ENCODE measurements at places on chromosomes 16 and 17. TPM values are rescaled to one million over a fixed set of nuclear protein-coding genes. Genes with fewer than 3 reads are reported as not detected.

DNA sequence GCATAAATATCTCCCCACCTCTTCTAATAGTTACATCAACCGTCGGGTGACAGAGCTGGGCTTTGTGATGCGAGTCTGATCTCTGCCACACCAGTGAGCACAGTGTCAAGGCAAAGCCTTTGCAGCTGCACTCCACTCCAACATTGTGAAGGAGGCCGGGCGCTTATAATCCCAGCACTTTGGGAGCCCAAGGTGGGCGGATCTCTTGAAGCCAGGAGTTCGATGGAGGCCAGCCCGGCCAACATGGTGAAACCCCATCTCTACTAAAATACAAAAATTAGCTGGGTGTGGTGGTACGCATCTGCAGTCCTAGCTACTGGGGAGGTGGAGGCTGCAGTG, 18.9 kb downstream of the CYB5D2 start:
- no peak for DNase-seq
- no peak overlapping the region for H3K4me3 ChIP-seq
- H3K4me1 ChIP-seq, result peaks cover 9% of the 10 kb centered on the region
- H3K27me3 ChIP-seq, result no peaks in the 10 kb centered on the region
- no peak overlapping the region for H3K27ac ChIP-seq

DNA sequence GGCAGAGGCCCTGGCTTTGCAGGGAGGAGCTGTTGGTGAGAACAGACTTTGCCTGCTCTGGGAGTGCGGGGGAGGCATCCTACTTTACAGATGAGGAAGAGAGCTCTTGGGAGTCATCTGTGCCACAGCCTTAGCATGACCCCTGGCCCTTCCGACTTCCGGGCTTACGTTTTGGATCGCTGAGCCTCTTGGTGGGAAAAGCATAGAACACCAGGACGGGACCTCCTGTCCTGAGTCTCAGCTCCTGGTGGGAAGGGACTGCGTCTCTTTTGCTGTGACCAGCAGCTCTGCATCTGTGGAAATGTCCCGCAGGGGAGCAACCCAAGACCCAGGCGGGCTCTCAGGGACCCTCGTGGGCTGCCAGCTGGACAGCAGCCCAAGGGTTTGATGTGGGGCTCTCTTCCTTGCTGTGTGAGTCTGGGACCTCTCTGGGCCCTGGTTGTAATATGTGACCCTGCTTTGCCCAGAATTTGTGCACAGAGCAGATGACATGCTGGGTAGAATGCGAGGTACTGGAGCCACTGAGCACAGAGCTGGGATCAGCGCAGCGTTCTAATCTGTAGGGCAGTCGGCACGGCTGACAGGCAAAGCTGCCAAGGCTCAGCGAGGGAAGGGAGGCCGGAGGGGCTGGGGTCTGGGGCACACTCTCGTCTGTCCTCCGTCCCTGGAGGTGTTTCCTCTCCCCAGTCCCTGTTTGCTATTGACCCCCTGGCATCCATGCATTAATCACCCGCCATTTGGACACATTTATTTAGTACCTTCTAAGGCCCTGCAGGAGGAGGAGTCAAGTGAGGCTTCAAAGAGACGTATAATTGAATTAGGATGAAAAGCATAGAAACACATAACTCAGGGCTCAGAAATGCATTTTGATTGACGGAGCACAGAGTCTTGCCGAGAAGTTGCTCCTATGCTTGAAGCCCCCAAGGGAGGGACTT, 64.0 kb downstream of the NT5M start:
- no peaks in the 10 kb centered on the region for H3K4me1 ChIP-seq
- H3K27me3 ChIP-seq, result no peaks in the 10 kb centered on the region
- DNase-seq, result no peak
- H3K4me3 ChIP-seq, result no peak overlapping the region
- no peaks in the 10 kb centered on the region for H3K36me3 ChIP-seq

HOXB3 gene
- polyA plus RNA-seq, result not detected

- H3K4me1 ChIP-seq, result peaks cover 35% of the 10 kb centered on the region
- peak overlapping the region; percentile 46 for H3K27ac ChIP-seq
- peaks cover 6% of the 10 kb centered on the region for H3K36me3 ChIP-seq
- H3K27me3 ChIP-seq, result no peaks in the 10 kb centered on the region
- no peak overlapping the region for H3K4me3 ChIP-seq
These were observed 670 bp upstream of the CTF1 start for GRCh38 chr16:30895627-30896260.

DNA sequence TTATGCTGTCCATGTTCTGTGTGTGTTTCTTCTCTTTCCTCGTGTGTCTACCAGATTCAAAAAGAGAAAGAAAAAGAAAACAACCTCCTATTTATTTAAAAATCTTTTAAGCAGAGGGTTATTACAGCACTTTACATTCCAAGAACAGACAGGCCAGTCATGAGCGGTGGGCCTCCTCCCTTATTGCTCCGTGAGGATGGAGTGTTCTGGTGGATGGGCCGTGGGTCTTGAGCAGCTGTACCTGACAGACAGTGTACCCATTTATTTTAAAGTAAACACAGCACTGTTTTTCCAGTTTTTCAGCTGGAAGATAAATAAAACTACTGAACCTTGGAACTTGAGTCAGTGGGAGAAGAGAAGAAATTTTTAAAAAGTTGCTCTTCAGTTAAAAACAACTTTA, 52.4 kb downstream of the WWP2 start:
- no peak for DNase-seq
- H3K27ac ChIP-seq, result no peak overlapping the region
- no peaks in the 10 kb centered on the region for H3K4me1 ChIP-seq

MED13 gene
- polyA plus RNA-seq, result 1.8 TPM

- H3K27me3 ChIP-seq, result no peaks in the 10 kb centered on the region
- H3K27ac ChIP-seq, result no peak overlapping the region
- DNase-seq, result no peak
- no peaks in the 10 kb centered on the region for H3K36me3 ChIP-seq
- no peaks in the 10 kb centered on the region for H3K4me1 ChIP-seq
These were observed 624.5 kb downstream of the RBFOX1 start for GRCh38 chr16:7957151-7957550.

PRKCA gene
- polyA plus RNA-seq, result 1.1 TPM

GRCh38 chr16:79587897-79588296, 12.6 kb downstream of the MAF start:
- H3K27me3 ChIP-seq, result no peaks in the 10 kb centered on the region
- H3K36me3 ChIP-seq, result no peaks in the 10 kb centered on the region
- H3K4me1 ChIP-seq, result peaks cover 34% of the 10 kb centered on the region

DNA sequence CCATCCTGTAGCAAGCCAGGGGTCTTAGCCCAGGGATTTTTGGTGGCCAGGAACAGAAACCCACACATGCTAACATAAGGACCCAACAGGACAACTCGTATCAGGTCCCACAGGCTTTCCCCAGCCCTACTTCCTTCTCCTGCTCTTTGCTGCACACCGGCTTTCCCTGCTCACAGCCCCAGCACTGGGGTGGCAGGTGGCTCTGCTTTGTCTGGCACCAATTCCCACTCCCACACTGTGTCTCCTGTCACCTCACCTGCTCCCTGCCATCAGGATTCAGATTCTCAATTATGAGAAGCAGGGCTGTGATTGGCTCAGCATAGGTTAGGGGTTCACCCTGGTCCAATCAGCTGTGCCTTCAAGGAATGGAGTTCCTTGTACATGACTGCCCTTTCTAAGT, 94.1 kb downstream of the TMEM132E start:
- H3K27me3 ChIP-seq, result no peaks in the 10 kb centered on the region
- H3K36me3 ChIP-seq, result no peaks in the 10 kb centered on the region
- no peaks in the 10 kb centered on the region for H3K4me1 ChIP-seq
- DNase-seq, result no peak
- no peak overlapping the region for H3K4me3 ChIP-seq

SLFN12L gene
- polyA plus RNA-seq, result 13.4 TPM

COQ7 gene
- polyA plus RNA-seq, result 17.8 TPM

LPCAT2 gene
- polyA plus RNA-seq, result not detected

DNA sequence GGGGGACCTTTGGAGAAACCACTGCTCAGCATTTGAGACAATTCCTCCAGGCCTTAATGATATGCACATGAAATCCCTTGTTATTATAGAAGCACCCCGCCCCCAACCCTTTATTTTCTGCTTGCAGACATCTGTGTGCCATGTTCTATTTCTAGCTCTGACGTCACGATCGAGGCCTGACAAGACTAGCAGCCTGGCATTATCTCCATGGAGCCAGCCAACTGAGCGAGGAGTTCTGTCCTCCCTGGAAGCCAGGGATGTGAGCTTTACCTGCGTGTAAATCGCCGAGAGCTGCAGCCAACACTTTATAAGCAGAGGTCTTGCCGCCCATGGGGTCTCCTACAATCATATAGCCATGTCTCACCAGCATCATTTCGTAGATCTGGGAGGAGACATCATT, 116.9 kb downstream of the DNAH3 start:
- no peak overlapping the region for H3K27ac ChIP-seq
- DNase-seq, result no peak
- H3K36me3 ChIP-seq, result no peaks in the 10 kb centered on the region
- H3K4me1 ChIP-seq, result no peaks in the 10 kb centered on the region

ST6GALNAC1 gene
- polyA plus RNA-seq, result 14.3 TPM

GRCh38 chr17:79017546-79018369, 6.2 kb upstream of the C1QTNF1 start:
- no peak overlapping the region for H3K4me3 ChIP-seq
- H3K27ac ChIP-seq, result no peak overlapping the region
- DNase-seq, result no peak
- H3K36me3 ChIP-seq, result no peaks in the 10 kb centered on the region

ZPBP2 gene
- polyA plus RNA-seq, result not detected

DNA sequence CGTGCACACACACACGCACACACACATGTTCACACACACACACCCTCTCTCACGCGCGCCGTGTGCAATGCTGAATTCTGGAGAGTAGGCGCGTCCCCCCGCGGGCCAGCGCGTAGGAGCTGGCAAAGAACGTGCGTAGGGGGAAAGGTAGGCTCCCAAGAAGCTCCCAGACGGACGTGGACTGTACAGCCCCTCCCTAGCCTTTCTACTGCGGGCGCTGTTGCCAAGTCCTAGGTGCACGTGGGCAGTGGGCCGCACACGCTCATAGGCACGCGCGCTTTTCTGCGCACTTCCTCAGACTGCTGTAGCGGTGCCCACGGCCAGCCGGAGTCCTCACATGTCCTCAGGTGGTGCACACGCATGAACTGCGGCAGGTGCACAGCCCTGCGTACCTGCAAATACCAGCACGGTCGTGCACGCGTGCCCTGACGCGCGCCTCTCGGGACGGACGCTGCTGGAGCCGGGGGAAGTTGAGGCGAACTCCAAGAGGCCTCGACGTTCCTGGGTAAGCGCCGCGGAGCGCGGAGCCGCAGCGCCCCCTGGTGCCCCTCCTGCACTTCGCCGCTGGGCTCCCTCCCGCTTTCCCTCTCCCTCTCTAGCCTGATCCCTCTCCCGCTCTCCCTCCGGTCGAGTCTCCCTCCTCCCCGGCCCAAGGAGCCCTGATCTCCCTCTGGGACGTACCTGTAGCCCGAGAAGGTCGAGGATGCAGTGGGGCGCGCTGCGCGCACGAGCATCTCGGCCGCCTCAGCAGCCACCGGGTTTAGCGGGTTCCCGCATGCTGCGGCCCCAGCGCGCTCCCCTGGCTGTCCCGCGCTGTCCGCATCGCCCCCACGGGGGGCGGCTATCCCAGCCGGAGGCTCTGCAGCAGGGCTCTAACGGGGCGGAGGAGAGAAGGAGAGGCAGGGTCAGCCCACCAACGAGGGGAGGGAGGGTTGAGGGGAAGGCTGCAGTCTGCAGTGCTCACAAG, 749 bp downstream of the GRIN2A start:
- no peaks in the 10 kb centered on the region for H3K27me3 ChIP-seq
- no peaks in the 10 kb centered on the region for H3K4me1 ChIP-seq
- H3K27ac ChIP-seq, result no peak overlapping the region
- H3K36me3 ChIP-seq, result no peaks in the 10 kb centered on the region
- no peak overlapping the region for H3K4me3 ChIP-seq
- DNase-seq, result peak; percentile 14

TPSD1 gene
- polyA plus RNA-seq, result not detected

DNA sequence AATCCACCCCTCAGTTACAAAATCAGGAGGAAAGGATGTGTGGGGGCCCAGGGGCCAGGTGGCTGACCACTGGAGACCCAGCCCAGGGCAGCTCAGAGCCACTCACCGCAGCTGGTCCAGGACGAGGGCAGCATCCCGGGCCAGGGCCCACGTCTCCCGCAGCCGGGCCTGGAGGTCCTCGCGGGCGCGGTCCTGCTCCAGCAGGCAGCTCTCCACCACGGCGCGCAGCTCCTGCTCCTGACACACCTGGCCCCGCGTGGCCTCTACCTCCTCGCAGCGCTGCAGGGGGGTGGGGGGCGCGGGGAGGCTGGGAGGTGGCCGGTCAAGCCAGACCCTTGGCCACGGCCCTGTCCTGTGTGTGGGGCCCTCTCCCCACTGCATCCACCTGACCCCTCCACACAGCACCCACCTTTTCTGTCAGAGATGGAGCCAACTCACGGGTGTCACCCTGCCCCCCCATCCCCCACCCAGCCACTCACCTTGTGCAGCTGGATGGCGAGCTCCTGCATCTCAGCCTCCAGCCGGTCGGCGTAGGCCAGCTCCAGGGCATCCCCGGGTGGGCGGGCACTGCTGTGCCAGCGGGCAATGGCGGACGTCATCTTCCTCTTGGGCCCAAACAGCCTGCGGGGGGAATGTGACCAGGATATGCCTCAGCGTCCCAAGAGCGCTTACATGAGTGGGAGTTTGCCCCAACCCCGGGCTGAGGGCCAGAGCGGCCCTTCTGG, 5.1 kb downstream of the NUDT16L1 start:
- peaks cover 33% of the 10 kb centered on the region for H3K36me3 ChIP-seq
- peaks cover 20% of the 10 kb centered on the region for H3K4me1 ChIP-seq
- no peak overlapping the region for H3K27ac ChIP-seq
- no peak overlapping the region for H3K4me3 ChIP-seq

- H3K4me1 ChIP-seq, result no peaks in the 10 kb centered on the region
- H3K4me3 ChIP-seq, result no peak overlapping the region
- no peak overlapping the region for H3K27ac ChIP-seq
- H3K36me3 ChIP-seq, result no peaks in the 10 kb centered on the region
These were observed 64.4 kb downstream of the MAP2K6 start for GRCh38 chr17:69478916-69479315.

DNA sequence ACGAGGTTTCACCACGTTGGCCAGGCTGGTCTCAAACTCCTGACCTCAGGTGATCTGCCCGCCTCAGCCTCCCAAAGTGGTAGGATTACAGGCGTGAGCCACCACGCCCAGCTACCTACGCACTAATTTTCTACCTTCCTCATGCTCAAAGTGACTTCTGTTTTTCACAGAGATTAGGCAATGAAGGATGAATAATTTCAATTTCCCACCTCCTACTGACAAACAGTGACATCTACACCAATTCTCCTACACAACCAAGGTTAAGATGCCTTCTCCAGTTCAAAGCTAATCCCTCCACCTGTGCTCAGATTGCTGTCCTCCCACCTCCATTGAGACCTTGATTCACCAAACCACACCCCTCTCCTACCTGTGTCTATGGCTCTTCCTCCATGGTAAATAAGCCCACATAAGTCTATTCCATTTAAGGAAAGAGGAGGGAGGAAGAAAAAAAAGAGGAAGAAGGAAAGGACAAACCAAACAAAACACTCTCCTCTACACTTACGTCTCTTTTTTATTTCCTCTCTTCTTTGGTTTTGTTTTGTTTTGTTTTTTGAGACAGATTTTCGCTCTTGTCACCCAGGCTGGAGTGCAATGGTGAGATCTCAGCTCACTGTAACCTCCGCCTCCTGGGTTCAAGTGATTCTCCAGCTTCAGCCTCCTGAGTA, 5.5 kb upstream of the MED11 start:
- peaks cover 4% of the 10 kb centered on the region for H3K36me3 ChIP-seq
- no peak for DNase-seq
- H3K4me1 ChIP-seq, result peaks cover 4% of the 10 kb centered on the region
- H3K27me3 ChIP-seq, result no peaks in the 10 kb centered on the region
- no peak overlapping the region for H3K27ac ChIP-seq

Data from CD4-positive, alpha-beta memory T cell (primary cell).